Retinal pigment epithelial cell (primary cell): ENCODE measurements at places on chromosomes 5 and 9.
A peak's percentile ranks its signal among the peaks of the same experiment; 100 is the strongest.

- no peak for DNase-seq
Observed at GRCh38 chr5:39892708-39893107, 467.9 kb upstream of the DAB2 start.

- no peak for DNase-seq
Observed at GRCh38 chr9:35937227-35937626, 20.7 kb downstream of the OR2S2 start.

DNA sequence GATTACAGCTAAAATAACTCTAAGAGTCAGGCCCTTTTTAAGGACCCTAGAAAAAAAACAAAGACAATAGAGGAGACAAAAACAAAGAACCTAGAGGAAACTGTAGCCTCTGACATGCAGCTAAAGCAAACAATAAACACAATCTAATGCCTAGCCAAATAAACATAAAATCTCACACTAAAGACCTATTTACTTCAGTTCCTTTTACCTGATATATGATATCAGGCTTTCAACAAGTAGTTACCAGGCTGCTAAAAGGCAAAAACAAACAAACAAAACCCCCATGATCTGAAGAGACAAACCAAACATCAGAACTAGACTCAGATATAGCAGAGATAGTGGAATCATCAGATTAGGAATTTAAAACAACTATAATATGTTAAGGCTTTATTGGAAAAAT is 226.5 kb upstream of the POU5F2 start:
- DNase-seq: no peak

DNA sequence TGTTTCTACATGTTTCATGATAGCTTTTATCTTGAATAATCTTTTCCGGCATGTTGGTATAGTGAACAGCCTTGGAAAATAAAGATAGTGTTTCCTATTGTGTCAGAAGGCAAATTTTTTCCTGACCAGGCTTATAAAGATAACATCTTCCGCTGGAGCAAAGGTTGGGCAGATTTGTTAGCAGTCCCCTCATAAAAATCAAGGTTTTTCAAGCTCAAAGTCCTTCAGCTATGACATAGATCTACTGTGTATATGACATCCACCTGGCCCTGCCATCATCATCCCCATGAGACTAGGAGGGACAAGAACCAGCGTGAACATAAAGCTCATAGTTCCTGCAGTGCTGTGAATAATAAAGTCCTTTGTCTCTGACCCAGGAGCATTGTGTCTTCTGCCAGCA is 30.4 kb upstream of the OTULINL start:
- no peak for DNase-seq

DNA sequence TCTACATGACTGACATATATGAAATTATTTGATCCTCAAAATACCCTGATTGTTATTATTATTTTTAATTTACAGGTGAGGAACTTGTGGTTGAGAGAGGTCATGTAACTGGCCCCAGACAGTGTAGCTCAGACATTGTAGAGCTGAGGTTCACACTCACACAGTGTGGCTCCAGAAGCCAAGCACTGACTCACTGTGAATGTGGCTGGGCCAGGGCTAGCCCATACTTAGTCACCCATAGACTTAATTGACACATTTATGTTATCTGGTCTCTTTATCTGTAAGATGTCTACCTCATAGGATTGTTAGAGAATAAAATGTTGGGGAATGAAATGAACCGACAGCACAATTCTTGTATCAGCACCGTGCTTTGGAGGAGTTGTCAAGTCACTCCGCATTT is 24.9 kb upstream of the CCDC112 start:
- DNase-seq: no peak

GRCh38 chr5:173618927-173619519 is 2.6 kb upstream of the BOD1 start:
- no peak for DNase-seq

DNA sequence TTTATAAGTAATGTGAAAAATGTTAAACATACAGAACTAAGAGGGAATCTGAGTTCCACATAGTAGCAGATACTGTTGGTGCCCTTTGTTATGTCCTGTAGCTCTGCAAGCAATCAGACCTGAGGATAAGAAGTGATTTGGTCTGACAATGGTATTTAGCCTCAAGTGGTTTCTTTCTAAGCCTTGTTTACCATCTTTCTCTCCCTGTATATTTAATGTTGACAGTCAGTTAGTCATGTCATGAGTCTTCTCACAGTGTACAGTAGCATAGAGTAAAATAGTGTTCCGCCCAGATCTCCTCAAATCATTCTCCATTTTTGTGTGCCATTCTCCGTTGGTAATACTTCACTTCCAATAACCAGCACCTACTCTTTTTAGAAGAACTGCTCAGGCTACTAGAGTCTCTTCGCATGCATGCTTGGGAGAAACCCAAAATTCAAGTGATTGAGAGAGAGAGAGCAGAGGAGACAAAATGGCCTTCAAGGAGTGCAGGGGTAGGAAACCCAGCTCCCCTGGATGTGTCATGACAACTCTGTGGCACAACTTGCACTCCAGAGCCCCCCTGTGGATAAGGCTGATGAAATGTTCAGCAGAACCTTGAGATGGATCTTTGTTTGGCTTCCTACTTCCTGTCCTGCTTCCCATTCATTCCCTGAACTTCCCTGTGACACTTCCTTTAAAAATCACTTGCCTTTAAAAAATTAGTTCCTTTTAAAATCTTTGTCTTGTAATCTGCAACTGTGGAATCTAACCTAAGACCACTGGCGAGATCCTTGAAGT is 129.2 kb upstream of the FST start:
- no peak for DNase-seq

DNA sequence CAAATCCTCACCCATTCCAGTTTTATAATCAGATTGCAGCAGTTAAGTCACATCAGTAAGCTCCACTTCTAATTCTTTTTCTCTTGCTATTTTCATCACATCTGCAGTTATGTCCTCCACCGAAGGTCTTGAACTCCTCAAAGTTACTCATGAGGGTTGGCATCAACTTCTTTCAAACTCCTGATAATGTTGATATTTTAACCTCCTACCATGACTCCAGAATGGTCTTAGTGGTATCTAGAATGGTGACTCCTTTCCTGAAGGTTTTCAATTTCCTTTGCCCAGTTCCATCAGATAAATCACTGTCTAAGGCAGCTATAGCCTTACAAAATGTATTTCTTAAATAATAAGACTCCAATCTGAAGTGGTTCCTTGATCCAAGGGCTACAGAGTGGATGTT is 53.8 kb upstream of the EDIL3 start:
- DNase-seq: no peak

- DNase-seq: no peak
Observed at GRCh38 chr5:160799184-160799583, 52.8 kb downstream of the ATP10B start.

- DNase-seq: peak; percentile 94
Observed at GRCh38 chr9:72524820-72525540, 3.6 kb downstream of the TMC1 start.

DNA sequence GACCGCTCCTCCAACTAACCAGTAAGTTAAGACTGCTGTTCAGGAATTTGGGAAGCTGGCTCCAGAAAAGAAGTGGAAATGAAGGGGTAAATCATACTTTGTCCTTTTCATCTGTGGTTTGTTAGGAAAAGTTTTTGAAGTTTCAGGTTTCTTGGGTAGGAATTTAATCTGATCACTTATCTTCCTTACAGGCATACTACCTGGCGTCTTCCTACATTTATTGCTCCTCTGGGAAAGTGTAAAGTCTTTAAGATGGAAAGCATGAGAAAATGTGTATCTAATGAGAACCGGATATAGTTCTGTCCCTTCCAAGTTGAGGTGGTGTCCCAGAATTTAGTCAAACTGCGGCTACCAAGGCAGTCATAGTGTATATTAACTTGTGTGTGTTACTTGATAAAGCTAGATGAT is 1.3 kb downstream of the RASA1 start:
- DNase-seq: no peak

DNA sequence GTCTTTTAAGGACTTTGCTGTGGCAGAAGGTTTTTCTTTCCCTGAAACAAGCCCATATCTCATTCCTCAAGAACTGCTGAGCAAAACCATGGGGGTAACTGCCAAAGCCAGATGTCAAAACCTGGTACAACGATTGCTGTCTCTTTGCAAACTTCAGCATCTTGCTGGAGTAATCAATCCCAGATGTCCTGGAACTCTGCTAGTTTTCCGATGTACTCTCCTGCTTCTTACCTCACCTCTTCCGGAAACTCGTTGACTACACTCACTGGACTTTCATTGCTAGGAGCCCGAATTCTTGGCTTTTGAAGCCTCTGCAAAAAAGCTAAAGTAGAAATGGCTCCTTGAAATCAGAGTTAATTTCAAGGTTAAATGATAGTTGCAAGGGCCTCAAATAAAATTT is 23.3 kb downstream of the RAD1 start:
- DNase-seq: no peak

DNA sequence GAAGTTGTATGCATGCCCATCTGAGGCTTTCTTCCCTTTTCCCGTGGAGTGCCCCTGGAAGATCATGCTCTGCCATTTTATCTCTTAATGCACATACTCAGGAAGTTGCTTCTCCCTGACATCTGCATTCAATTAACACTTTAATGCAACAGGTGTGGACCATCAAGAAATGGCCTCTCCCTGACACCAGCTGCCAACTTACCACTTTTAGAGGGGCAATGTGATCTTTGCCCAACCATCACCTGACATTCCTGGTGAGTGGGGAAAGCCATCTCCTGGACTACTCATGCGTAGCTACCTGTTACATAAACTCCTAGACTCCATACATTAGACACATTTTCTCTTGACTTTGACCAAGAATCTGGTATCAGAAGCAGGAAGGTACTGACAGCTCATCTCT is 1450.4 kb upstream of the CDH9 start:
- no peak for DNase-seq

DNA sequence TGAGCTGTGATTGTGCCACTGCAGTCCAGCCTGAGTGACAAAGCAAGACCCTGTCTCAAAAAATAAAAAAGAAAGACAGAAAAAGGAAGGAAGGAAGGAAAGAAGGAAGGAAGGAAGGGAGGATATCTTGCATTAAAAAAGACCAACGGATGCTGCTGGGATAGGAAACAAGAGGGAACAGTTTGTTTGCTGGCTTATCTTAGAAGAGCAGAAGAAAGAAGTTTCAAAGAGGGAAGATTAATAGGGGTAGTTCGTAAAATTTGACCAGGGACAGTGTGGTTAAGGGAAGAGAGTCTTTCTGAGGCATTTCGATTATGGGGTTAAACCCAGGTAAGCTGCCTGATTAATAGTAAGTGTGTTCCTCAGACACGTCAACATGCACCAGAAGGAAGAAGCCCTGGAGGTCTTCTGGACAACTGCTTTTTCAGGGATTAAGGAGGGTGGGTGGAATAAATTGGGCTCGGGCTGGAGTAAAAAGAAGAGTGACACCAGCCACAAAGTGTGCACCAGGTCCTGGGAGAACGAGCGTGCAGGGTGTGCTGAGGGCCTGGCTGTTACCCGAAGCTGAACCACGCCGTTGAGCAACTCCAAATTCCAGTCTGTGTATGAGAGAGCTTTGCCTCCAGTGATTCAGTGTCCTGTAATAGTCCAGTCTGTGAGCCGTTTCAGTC is 24.8 kb downstream of the FYB1 start:
- DNase-seq: peak; percentile 65

GRCh38 chr5:115096034-115096769 is 73.5 kb downstream of the TRIM36 start:
- DNase-seq: peak; percentile 34

GRCh38 chr5:135800656-135801055 is 33.8 kb upstream of the SLC25A48 start:
- no peak for DNase-seq

- DNase-seq: no peak
Observed at GRCh38 chr5:87266914-87267573, 639 bp upstream of the RASA1 start.

- no peak for DNase-seq
Observed at GRCh38 chr9:106843371-106843770, 19.6 kb upstream of the ZNF462 start.
